ENCODE measurements at places on chromosomes 3 and 15.
A peak's percentile ranks its signal among the peaks of the same experiment; 100 is the strongest.

GRCh38 chr3:181718987-181719911 is 7.5 kb downstream of the SOX2 start:
- no peak for DNase-seq

GRCh38 chr3:109353057-109353456 is 15.7 kb upstream of the DPPA4 start:
- DNase-seq = no peak

- DNase-seq = no peak
Measured at GRCh38 chr3:138881233-138881632, 46.5 kb upstream of the PIK3CB start.

DNA sequence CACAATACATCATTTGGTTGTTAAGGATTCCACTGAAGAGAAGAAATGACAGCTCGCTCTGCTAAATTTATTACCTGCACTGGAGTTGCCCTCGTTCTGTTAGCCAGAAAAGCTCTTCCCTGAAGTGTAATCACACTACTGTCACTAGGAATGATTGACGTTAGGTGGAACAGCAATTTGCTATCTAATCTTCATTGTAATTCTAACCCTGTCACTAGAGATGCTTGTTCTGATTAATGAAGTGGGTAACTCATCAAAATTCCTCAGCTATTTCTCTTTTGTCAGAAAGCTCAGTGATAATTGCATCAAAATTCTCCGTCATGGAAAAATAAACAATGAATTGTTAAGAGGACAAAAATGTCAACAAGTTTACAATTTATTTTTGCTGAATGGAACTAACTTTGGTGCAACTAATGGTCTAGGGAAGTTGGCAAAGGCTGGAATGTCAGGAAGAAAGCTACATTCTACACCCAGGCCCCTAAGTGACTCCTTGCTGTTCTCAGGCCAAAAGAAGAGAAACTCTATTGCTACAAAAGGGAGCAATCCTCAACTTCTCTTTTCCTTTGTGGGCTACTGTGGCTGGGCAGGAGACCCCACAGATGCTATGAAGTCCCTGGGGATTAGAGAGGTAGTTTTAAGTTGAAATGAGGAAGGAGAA is 34.1 kb downstream of the CCDC191 start:
- no peak for DNase-seq

GRCh38 chr3:183269345-183269744 is 16.3 kb downstream of the B3GNT5 start:
- no peak for DNase-seq

DNA sequence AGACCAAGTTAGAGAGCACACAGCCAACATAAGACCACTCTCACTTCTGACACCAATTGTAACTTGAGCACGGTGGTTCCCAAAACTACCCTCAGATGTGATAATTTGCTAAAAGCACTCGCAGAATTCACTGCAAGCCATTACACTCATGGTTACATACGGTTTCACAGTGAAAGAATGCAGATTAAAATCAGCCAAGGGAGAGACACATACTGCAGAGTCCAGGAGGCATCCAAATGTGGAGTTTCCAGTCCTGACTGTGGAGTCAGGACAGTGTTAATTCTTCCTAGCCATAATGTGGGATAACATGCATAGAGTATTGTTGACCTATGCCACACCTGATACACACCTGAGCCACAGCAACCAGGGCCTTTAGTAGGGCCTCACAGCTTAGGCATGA is 956.4 kb downstream of the NTRK3 start:
- DNase-seq = no peak

- no peak for DNase-seq
Measured at GRCh38 chr3:194505791-194506415, 19.1 kb upstream of the ATP13A3 start.

- peak; percentile 78 for DNase-seq
Measured at GRCh38 chr3:170740726-170741591, 129.0 kb downstream of the RPL22L1 start.

DNA sequence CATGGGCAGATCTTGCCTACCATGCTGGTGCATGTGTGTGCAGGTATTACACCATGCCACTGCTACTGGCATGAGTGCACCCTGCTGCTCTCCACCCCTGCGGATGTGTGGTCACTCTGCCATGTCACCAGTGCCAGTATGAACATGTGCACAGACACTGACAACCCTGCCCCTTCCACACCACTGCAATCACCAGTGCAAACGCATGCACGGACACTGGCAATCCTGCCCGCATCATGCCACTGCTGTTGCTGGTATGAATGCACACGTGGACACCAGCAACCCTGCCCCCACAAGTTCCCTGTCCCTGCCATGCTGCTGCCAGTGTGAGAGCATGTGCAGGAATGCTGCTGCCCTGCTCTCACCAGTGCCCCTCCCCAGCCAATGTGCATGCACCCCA is 24.8 kb upstream of the TUBGCP5 start:
- no peak for DNase-seq

DNA sequence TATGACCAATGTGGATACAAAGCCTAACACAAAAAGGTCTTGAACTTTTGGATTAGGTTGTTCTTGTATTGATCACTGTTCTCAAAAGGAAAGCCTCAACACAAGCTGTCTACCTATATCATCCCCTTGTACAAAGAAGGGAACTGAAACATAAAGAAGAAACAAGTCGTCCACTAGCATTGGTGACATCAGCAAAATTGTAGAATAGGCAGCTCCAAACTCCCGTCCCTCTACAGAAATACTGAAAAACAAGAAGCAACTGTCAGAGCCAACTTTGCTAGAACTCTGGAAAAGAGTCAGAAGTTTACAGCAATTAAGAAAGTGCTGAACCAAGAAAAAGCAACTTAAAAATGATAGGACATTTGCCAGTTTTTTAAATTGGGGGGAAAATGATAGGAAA is 7.5 kb upstream of the NR1I2 start:
- no peak for DNase-seq

DNA sequence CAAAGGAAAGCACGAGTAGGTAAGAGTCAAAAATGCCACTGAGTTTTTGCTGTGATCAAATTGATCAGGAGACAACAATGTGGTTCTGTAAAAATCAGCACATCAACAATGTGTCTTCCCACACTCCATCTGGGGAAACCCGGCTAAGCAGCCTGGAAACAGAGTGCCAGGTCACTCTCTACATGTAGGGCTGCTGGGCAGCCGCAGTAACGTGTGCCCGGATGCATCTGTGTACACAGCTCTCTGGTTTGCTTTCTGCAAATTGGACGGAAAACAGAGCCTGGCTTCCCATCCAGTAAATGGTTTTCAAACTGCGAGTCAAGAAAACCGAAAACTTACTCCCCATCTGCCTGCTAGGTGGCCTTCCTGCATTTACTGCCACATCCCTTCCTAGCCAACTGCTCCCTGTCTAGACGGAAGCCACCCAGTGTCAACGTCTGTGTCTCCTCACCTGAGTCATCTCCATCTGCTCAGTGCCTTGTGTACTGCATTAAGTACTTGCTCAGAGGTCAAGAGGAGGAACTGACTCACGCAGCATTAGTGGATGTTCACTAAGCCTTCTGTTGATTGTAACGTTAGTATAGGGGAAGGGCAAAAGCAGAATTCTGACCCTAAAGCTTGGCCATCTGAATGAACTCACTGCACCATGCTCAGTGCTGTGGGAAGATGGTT is 124.1 kb downstream of the TJP1 start:
- no peak for DNase-seq

DNA sequence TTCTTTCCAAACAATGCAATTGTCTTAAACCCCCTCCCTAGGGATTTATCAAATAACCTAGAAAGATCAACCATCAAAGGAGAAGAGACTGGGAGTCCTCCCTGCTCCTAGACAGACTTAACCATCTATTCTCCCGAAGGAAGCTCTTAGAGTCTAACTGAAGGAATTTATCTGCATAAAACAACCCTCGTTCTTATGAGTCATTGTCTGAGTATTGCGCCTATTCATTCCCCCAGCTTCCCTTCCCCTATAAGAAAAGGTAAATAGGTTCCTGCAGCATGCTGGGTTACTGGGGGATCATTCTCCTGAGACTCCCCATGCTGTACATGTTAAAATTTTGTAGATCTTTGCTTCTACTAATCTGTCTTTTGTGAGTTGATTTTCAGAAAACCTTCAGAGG is 412.7 kb downstream of the OCA2 start:
- no peak for DNase-seq

- DNase-seq = no peak
Measured at GRCh38 chr3:22106213-22106896, 355.3 kb upstream of the ZNF385D start.

Measured in T47D (cell line).